ENCODE measurements at places on chromosomes 11 and 22. TPM values are rescaled to one million over a fixed set of nuclear protein-coding genes. Genes with fewer than 3 reads are reported as not detected.

DNA sequence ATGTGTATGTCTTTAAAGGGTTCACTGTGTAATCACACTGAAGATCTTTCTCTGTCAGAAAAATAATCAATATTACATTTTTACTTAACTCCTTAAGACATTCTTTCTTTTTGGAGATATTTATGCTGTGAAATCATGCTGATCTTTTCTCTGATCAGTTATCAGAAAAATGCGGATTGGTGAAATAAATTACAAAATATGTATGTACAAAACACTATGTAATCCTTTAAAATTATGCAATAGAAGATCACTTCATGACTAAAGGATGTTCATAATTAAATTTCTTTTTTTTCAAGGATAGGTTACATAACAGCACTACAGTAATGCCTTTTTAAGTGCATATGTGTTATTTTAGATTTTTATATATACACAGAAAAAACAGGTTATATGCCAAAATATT is 24.7 kb downstream of the BTBD10 start:
- no peak overlapping the region for H3K4me3 ChIP-seq
- peaks cover 2% of the 10 kb centered on the region for H3K4me1 ChIP-seq
- no peaks in the 10 kb centered on the region for H3K27me3 ChIP-seq
- no peak for DNase-seq
- no peak overlapping the region for H3K27ac ChIP-seq

DNA sequence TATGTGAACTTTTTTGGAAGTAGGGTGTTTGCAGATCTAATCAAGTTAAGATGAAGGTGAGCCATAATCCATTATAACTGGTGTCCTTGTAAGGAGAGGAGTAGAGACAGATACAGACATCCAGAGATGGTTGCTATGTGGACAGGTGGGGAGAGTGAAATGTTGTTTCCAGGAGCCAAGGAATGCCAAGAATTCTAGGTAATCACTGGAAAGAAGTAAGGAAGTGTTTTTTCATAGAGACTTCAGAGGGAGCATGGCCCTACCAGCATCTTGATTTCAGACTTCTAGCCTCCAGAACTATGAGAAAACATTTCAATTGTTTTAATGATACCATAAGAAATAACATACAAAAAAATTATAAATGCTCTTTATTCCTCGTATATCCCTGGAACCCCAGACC is 320.5 kb upstream of the ANO3 start:
- no peaks in the 10 kb centered on the region for H3K27me3 ChIP-seq
- H3K4me1 ChIP-seq = no peaks in the 10 kb centered on the region
- no peak overlapping the region for H3K4me3 ChIP-seq
- no peaks in the 10 kb centered on the region for H3K36me3 ChIP-seq
- DNase-seq = no peak

Gene FREY1
- total RNA-seq = 0.57 TPM

DNA sequence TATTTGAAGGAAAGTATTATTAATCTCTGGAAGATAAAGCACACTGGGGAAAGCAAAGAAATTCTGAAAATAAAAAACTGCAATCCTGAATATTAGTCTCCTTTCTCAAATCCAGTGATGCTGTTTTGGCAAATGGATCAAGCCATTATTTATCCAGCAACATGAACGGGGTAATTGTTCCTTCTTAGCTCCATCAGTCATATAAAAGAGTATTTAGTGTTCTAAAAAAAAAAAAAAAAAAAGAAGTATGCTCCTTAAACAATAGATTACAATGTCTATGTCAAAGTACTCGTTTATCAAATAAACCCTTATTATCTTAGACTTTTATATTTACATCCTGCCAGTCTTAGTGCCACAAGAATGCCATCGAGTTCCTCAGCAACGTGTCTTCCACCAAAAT is 1.3 kb downstream of the RDX start:
- peak overlapping the region; percentile 71 for H3K4me3 ChIP-seq
- no peaks in the 10 kb centered on the region for H3K36me3 ChIP-seq
- no peak for DNase-seq
- H3K27me3 ChIP-seq = no peaks in the 10 kb centered on the region
- peaks cover 25% of the 10 kb centered on the region for H3K4me1 ChIP-seq

- H3K4me1 ChIP-seq = peaks cover 73% of the 10 kb centered on the region
- peak overlapping the region; percentile 32 for H3K27ac ChIP-seq
- DNase-seq = peak; percentile 89
- H3K36me3 ChIP-seq = peaks cover 8% of the 10 kb centered on the region
These were observed 650 bp upstream of the MAPK11 start for GRCh38 chr22:50270666-50271394.

- H3K27ac ChIP-seq = no peak overlapping the region
- no peak for DNase-seq
- H3K4me3 ChIP-seq = no peak overlapping the region
- no peaks in the 10 kb centered on the region for H3K4me1 ChIP-seq
- no peaks in the 10 kb centered on the region for H3K36me3 ChIP-seq
- no peaks in the 10 kb centered on the region for H3K27me3 ChIP-seq
These were observed 120.8 kb upstream of the ARHGAP20 start for GRCh38 chr11:110833033-110833484.

- peak overlapping the region; percentile 94 for H3K27ac ChIP-seq
- peak; percentile 94 for DNase-seq
- peaks cover 28% of the 10 kb centered on the region for H3K36me3 ChIP-seq
- H3K4me3 ChIP-seq = peak overlapping the region; percentile 79
- H3K4me1 ChIP-seq = peaks cover 66% of the 10 kb centered on the region
These were observed 848 bp upstream of the PTPRCAP start for GRCh38 chr11:67438158-67438902.

- H3K36me3 ChIP-seq = no peaks in the 10 kb centered on the region
- peak overlapping the region; percentile 92 for H3K4me3 ChIP-seq
- peaks cover 35% of the 10 kb centered on the region for H3K4me1 ChIP-seq
- peak; percentile 90 for DNase-seq
These were observed 869 bp upstream of the EIF4ENIF1 start for GRCh38 chr22:31490496-31490925.

GRCh38 chr22:19522190-19522880 is 1.9 kb downstream of the CLDN5 start:
- no peak for DNase-seq
- H3K4me3 ChIP-seq = peak overlapping the region; percentile 45

GRCh38 chr11:9823439-9823838 is 159.6 kb downstream of the SWAP70 start:
- H3K27ac ChIP-seq = no peak overlapping the region
- no peaks in the 10 kb centered on the region for H3K27me3 ChIP-seq
- no peak overlapping the region for H3K4me3 ChIP-seq
- no peaks in the 10 kb centered on the region for H3K36me3 ChIP-seq

- no peak overlapping the region for H3K4me3 ChIP-seq
- peak overlapping the region; percentile 78 for H3K27ac ChIP-seq
- H3K27me3 ChIP-seq = peaks cover 15% of the 10 kb centered on the region
- H3K36me3 ChIP-seq = peaks cover 19% of the 10 kb centered on the region
These were observed 1.1 kb downstream of the CD151 start for GRCh38 chr11:833849-834311.

Gene OR6A2
- total RNA-seq = 0.19 TPM

Data from spleen (tissue), 13 donors.